Muscle of arm (tissue), 14 donors: ENCODE measurements at places on chromosomes 11 and 22.

DNA sequence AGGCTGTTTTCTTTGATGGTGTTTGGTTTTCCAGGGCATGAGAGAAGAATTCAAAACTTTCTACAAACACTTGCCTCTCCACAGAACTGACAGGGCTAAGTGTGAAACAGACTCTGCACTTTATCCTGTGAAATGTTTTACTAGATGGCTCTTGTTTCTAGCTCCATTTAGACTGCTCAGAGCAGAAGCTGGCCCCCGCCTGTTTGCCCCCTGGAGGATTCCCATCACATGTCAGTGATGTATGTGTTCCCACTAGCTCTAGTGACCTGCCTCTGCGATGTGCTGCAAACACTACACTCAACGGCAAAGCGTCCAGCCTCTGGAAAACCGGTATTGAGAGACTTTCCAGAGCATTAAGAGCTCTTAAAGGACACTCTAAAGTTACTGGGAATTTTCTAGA is 41.4 kb upstream of the PCF11 start:
- no peak for DNase-seq

GRCh38 chr11:27757953-27758352 is 57.7 kb upstream of the BDNF start:
- DNase-seq, result no peak

DNA sequence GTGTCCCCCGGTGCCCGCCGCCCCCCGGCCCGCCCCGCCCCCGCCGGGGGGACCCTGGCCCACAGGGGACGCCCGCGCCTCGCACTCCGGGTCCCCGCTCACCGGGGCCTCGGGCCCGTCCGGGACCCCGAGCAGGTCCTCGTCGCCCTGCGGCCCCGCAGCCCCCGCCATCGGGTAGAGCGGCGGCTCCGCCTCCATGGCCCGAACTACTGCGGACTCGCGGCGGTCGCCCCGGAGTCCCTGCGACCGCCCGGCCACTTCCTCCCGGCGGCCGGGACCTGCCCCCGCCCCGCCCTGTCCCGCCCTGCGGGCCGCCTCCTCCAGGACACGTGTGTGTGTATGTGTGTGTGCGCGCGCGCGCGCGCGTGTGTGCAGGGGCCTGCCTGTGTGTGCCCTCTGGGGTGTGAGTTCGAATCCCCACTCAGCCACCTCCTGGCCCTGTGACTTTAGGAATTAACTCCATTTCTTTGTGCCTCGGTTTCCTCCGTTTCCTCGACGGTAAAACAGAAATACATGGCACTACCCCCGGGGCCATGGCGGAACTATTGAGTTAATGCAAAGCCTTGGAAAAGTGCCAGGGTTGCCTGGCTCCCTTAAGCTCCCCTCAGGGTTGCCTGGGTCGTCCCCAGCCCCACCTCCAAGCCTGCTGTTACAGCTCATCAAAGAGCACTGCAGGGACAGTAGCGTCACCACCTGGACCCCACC is at the start of gene UNC93B1:
UNC93B1 (minus strand) TSS at position 252 of the 705 bp plus-strand sequence; CDS start at position 198, 54 bp downstream.
- DNase-seq, result peak; percentile 71

- DNase-seq, result no peak
Observed at GRCh38 chr11:123159183-123159857, 35.7 kb downstream of the CLMP start.

DNA sequence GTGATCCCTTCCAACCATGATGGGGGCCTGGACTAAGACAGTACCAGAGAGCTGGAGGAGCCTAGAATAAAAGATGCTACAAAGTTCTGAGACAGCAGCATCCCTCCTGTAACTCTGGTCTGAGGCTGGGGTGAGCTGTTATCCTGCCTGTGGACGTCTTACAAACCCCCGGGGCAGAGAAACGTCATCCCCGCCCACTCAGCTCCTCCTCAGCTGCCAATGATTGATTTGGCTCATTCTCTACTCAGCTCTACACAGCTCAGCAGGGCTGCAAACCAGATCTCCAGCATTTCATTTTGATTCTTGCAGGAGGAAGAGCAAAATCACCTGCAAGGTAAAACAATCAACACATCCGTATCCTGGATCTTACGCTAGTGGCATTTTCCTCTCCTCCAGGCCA is 55.5 kb downstream of the CSNK2A3 start:
- DNase-seq, result no peak

DNA sequence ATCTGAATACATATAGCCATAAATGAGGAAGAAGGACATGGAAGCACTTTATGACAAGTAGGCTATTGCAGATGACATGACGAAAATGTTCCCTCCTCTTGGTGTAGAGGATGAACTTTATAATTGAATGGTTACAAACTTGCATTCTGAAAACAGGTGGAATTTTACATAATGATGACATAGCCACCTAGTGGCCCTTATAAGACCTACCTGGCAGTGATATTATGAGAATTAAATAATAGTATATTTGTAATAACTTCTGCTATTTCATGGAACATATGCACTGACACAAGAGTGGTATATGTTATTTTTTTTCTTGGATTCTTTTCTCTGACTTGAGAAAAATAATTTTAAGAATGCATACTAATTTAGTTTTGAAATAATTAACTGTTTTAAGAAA is 22.9 kb downstream of the TRIM22 start:
- DNase-seq, result no peak

DNA sequence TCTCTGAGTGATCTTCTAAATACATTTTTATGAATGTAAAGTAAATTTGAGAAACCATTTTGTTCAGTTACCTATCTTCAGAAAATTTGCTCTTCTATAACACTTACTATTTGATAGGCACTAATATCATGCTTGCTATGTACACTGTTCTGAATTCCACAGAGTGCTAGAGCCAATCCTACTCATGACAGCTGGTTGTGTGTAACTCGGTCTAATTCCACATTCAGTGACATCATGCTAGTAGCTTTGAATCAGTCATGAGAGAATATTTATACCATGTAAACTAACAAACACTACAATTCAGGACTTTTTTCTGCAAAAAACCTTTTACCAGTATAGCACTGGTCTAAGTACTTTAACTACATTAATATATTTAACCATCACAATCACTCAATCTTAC is 902.9 kb downstream of the DLG2 start:
- no peak for DNase-seq

- no peak for DNase-seq
Observed at GRCh38 chr11:105183426-105183825, 43.9 kb upstream of the CARD18 start.

DNA sequence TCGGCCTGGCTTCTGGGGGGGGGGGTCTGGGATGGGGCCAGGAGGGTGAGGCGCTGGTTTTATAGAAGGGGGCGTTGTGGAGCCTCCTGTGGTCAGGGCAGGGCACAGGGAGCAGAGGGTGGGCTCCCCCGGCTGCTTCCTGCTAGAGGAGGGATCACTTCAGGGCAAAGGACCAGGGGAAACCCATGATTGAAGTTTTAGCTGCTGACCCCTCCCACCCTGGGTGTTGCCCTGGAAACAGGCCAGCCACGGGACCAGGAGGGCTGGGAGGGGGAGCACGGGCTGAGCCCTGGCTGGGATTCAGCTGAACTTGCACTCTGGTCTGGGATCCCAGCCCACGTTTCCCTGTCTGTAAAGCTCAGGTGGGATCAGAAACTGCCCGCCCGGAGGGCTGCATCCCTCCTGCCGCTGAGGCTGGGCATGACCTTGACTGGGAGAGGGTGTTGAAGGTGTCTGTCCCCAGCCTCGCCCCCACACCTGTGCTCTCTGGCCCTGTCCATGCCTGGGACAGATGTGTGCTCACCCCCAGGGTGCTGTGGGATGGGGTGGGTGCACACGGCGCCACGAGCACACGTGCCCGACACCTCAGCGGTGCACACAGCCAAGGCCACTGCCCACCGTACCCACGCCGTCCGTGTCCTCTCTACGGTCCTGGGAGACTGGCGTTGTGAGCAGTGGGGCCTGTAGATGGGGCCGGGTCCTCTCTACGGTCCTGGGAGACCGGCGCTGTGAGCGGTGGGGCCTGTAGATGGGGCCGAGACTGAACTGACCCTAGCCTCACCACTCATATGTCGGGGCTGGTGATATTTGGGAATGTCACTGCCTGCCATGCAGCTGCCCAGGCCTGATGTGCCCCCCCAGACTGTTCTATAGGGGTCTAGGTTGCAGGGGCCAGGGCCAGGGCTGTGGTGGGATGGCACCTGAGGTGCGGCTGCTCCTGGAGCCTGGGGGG is 2.3 kb downstream of the TSPAN4 start:
- DNase-seq, result peak; percentile 93

DNA sequence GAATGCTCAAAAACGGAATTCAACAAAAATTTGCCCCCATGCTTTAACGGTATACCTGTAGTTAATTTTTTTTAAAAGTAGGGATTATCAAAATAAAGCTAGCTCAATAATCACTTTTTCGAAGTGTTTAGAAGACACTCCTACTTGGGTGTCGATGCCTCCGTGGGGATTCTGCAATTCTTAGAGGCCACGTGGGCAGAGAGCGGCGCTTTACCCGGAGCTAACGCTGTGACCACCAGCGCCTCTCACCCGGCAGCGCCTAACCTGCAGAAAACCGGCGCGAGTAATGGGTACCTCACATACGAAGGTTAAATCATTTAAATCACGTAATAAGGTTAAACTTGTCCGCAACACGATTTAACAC is 583 bp downstream of the TAF1D start:
- peak; percentile 59 for DNase-seq

DNA sequence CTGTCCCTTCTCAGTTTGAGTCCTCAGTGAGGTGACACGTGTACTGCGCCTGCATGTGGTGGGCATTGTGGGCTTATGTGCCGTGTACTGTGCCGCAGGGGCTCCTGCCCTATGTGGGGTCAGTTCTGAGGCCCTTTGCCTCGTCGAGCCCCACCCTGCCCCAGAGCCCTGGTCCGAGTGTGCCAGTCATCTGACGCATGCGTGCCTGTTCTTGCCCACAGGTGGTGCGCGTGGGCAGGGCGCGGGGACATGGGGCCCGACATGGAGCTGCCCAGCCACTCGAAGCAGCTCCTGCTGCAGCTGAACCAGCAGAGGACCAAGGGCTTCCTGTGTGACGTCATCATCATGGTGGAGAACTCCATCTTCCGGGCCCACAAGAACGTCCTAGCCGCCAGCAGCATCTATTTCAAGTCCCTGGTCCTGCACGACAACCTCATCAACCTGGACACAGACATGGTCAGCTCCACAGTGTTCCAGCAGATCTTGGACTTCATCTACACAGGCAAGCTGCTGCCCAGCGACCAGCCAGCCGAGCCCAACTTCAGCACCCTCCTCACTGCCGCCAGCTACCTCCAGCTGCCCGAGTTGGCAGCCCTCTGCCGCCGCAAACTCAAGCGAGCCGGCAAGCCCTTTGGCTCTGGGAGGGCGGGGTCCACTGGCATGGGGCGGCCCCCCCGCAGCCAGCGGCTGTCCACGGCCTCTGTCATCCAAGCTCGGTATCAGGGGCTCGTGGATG is 22.3 kb upstream of the TMEM191C start:
- DNase-seq, result peak; percentile 15

DNA sequence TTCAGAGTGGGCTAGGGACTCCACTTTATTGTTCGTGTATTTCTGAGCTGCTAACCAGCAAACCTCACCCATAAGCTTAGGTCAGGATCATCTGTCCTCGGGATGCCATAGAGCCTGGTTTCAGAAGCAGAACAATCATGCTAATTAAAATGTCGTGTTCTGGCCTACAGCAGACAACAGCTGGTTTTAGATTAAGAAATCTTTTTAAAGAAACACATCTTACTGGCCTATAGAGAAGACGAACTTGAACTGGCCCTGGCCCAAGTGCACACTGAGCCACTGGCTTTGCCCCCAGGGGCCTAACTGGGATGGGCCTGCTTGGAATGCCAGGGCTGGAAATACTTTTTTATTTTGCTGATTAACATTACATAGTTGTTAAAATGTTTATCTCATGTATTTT is 63.2 kb downstream of the ALX4 start:
- DNase-seq, result no peak

- no peak for DNase-seq
Observed at GRCh38 chr11:127044535-127044934, 44.0 kb upstream of the KIRREL3 start.

DNA sequence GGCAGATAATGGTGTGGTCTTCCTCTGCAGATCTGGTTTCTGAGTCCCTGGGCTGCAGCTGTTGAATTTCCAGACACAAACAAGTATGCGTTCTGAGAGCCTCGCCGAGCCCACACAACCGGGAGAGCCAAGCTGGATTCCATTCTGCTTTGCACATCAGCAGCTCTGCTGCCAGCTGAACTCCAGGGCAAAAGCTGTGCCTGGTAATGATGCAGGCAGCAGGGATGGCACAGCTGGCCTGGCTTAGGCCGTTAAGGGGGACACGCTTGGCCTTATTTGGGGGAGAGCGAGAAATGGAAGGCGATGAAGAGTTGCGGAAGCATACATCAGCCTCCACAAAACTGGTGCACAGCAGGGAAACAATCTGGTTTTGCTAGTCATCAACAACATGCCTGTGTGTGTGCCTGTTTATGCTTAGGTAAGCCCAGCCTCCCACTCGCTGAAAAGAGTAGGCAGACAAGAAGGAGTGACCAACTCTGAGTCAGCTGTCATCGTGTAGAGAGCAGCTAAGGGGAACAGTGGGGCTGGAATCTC is 25.1 kb downstream of the ADAMTS8 start:
- peak; percentile 71 for DNase-seq

GRCh38 chr22:24972369-24972768 is 19.9 kb downstream of the KIAA1671 start:
- DNase-seq, result no peak

GRCh38 chr11:69881467-69882269 is 62.5 kb upstream of the FGF3 start:
- DNase-seq, result no peak

DNA sequence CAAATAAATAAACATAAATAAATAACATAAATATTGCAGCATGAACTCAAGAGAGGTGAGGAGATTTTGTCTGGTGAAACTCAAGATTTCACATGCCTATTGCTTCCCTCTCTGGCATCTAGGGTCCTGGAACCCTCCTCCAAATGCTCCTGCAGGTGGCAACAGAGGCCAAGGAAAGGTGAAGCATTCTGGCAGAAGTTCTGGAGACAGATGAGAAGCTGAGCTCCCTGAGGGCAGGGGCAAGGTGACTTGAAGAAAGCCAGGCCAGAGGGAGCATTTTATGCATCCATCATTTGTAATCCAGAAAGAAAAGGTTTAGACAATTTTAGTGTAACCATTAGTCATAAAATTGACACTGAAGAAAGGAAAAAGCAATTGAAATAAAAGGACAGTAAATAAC is 64.9 kb downstream of the ENDOD1 start:
- DNase-seq, result no peak

- no peak for DNase-seq
Observed at GRCh38 chr11:43577566-43578264, 102.8 kb upstream of the HSD17B12 start.

DNA sequence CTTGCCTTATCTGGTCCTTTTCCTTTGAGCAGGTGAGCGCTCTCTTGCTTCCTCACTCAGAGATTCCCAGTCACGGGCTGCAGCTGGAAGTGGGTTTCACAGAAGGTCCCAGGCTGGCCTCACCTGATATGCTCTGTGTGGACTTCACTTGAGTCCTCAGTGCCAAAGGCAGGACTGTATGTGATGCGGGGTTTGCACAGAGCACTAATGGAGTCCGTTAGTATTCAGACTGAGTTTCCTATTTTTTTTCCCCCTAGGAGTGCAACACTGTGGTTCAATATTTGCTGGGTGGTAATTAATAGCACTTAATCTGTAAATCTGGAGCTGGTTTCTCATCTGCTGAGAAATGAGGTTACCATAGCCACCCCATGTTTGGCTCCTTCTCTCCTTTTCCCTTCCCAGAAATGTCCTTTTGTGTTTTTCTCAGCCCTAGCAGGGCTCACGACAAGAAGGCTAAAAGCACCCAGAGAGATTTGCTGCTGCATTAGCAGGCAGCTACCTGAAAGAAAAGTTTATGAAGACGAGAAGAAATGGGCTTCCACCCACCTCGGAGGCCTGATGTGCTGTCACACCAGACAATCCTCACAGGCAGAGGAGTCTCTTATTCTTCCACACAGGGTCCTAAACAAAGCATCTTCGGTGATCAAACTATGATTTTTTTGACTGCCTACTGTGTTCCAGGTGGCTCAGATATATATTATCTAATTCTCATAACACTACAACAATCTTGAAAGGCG is 262.1 kb downstream of the KIRREL3 start:
- no peak for DNase-seq
